MG63 (cell line): ENCODE measurements at places on chromosomes 2 and 18. TPM values are rescaled to one million over a fixed set of nuclear protein-coding genes. Genes with fewer than 3 reads are reported as not detected.

Gene CCL20
- total RNA-seq, result 1.5 TPM in 1 of 2 replicates, not detected in the other

Gene UGT1A3
- total RNA-seq, result not detected in 2 replicates

Gene POTEJ
- total RNA-seq, result not detected in 2 replicates

Gene NETO1
- total RNA-seq, result not detected in 2 replicates

Gene PTPRN
- not detected in 2 replicates for total RNA-seq

Gene GALR1
- not detected in 2 replicates for total RNA-seq

Gene MYOM1
- 0.03 and 0.05 TPM in 2 replicates for total RNA-seq

GRCh38 chr2:41937464-41937906 is 110.3 kb upstream of the PKDCC start:
- DNase-seq, result no peak

- no peak for DNase-seq
Measured at GRCh38 chr2:12948961-12949353, 232.2 kb downstream of the TRIB2 start.

- DNase-seq, result peak; percentile 95
Measured at GRCh38 chr2:27720004-27720551, 51.4 kb upstream of the MRPL33 start.

DNA sequence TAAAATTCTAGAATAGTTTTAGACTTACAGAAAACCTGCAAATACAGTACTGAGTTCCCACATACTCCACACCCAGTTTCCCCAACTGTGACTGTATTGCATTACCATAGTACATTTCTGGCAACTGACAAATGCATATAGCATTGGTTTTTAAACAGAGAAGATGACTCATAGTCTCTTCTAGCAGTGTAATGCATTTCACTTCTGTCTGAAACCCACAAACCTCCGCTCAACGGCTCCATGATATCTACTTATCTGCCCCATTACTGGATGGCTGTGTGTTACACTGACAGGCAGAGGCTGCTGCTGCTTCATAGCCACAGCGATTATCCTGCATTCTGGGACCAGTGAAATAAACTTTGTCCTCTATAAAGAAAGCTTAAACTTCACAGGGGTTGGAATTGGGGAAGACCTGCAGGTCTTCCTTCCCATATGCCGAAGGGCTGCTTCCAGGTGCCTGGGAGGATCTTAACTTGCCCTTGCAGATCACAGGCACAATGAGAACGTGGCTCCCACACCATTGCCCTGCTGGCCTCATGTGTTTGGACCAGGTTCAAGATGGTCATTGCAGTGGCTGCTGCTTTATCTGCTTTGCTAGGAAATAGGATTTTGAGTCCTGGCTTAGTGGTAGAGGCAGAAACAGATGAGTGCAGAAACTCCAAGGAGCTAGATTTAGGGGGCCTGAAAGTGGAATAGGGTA is 742.6 kb upstream of the HS6ST1 start:
- DNase-seq, result peak; percentile 70

DNA sequence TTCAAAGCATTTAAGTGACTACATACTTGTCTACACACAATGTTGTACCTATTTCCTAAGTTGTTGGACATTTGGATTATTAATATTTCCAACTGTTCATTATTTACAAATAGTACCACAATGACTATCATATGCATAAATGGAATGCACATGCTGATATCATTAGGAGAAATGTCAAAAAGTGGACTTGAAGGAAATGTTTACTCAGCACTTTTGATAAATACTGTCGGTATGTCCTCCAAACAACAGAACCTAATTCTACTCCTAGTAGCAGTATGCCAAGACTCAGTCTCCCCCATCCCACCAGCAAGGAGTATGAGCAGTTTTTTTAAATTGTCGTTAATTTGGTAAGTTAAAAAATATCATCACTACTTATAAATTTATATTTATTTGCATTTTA is 116.8 kb downstream of the L3MBTL4 start:
- DNase-seq, result no peak

DNA sequence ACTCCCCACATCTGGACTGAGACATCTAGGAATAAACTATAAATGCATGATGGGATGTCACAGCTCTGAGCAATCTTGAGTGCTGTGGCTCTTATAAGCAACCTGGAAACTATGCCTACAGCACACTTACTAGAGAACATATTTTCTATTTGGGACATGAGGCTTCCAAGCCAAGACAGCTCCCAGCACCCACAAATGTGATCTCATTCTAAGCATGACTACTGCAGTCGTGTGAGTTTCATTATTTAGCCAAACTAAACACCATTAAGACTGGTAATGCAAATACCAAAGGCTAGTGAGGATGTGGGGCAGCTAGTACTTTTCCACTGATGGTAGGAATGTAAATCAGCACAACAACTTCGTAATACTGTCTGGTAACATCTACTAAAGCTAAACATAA is 72.5 kb downstream of the RTTN start:
- peak; percentile 71 for DNase-seq

- no peak for DNase-seq
Measured at GRCh38 chr2:36902385-36903120, 63.8 kb downstream of the STRN start.

DNA sequence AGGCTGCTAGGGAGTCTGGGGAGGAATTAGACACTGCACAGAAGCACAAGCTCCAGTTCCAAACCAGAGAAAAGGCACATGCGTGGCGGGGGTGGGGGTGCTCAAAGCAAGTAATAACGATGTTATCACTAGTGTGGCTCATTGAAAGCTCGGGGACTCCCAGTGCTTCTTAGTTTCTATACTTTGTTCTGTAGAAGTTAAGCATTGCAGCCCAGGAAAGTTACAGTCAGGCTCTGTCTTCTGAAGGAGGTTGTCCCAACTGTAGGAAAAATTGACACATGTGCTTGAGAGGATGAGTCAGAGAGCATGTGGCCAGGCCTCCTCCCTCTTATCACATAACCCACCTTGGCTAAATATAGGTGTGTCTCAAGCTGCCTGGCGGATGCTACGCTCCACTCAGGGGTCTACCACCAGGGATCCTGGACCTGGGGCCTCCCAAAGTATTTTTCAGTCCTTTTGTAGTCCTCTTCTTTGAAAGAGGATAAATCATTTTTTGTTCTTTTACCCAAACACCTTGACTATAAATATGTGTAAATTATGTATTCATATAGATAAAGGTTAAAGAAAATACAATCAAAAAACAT is 3.8 kb downstream of the GALNT5 start:
- peak; percentile 57 for DNase-seq

DNA sequence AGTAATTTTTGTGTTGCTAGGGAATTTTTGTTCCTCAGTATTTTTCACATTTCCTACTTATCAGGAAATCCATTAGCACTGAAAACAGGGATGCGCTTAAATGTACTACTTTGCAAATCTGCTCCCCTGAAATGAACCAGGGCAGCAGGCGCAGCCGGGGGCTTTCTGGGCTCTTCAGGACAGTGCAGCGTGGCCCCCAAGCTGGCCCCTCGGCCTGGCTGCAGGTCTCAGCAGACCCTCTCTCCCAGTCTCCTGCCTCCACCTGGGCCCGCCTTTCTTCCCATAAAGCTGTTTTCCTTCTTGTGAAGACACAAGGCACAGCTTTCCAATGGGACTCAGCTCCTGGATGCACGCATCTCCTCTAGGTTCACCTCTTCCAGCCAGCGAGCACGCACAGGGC is 35.3 kb downstream of the EIPR1 start:
- DNase-seq, result no peak

- DNase-seq, result no peak
Measured at GRCh38 chr18:22493940-22494339, 76.2 kb upstream of the CTAGE1 start.

DNA sequence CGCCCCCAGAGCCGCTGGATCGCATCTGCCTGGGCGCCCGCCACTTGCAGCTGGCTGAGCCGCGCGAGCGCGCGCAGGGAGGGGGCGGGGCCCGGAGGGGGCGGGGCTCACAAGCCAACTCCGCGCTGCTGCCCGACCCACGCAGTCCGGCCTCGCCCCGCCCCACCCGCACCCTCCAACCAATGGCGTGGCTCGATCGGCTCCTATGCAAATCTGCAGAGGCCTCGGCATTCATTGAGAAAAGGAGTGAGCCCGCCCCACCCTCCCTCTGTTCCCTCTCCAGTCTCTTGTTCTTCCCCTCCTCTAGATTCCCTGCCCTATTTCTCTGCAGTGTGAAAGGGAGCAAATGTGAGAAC is at the start of gene ALK:
Gene ALK (minus strand): TSS at position 27 of the 356 bp plus-strand sequence. CDS start 927 bp downstream, outside the sequence.
- peak; percentile 95 for DNase-seq

DNA sequence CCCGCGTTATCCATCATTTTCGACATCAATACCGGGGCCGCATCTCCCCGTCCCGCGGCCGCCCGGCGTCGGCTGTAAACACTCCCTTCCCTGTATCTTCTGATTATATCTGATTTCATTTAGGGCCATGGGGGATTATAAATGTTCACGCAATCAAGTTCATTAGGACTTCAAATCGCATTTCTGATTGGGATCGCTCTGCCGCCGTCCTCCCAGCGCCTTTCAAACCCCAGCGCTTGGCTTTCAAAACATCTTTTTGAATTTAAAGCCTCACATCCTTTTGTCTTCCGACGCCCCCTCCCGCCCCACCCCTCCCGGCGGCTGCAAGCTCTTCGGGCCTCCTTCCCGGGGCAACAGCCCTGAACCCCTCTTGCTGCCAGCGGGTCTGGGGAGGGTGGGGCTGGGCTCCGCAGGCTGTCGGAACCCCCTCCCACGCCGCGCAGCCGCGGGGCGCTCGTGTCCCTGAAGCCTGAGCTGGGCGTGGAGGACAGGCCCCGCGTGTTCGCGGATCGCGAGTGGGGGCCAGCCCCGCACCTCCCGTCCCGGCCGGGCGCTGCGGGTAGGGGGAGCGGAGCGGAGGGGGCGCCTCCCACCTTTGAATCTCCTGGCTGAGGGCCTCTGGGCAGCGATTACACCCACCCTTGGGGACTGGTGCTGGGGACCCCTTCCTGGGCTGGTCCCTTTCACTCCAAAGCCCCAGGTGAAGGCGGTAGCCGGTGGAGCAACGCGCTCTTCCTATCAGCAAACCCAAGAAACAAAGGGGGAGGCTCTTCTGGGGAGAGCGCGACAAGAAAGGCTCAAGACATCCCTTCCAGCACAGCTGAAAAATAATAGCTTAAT is 11.3 kb upstream of the GBX2 start:
- peak; percentile 21 for DNase-seq

- DNase-seq, result no peak
Measured at GRCh38 chr18:49441338-49441938, 19.0 kb downstream of the DYM start.

DNA sequence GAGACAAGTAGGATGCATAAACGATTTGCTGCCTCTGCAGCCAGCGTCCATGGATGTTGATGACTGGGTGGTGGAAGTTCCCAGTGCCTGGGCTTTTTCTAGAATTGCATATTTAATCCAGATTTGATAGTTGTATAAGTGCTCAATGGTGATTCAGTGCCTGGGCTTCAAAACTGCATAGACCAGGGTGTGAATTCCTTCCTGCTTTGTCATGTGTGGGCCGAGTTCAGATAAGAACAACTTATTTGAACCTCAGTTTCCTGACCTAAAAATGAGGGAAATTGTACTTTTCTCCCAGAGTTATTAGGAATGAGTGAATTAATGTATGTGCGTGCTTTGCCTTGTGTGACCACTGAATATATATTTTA is 154.6 kb downstream of the WDSUB1 start:
- peak; percentile 73 for DNase-seq

DNA sequence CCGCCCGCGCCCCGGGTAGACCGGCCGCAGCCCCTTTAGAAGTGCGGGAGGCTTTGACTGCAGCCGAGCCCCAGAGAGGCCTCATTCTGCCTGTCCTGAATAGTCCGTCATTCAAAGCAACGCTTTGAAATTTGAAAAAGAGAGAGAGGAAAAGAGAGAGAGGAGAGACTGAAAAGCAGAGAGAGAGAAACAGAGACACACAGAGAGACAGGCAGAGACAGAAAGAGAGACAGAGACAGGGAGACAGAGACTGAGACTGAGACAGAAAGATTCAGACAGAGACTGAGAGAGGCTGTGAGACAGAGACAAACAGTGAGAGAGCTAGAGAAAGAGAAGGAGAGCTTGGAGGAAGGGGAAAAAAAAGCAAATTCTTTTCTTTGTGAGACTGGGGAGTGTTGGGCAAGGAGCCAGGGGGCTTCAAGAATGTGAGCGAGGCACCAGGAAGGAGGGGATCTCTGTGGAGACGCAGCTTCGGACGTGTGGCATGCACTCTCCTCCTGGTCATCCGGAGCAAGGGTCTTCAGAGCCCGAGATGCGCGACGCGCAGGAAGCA is 73.1 kb downstream of the MYCN start:
- DNase-seq, result no peak

DNA sequence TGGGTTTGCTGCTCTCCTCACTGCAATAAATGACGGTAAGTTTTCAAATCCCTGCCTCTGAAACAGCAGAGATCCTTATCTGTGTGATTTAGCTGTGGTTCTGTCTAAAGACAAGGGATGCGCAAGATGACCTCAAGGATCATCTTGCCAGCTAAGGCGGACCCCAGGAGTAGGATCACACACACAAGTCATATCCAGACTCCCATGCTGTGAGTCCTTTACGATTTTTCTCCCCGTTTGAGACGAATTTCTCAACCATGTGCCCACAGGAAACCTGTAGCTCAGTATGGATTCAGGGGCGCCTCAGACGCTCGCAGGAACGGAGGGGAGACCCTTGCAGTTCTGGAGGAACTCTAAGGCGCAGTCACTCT is 11.1 kb upstream of the DCTN1 start:
- DNase-seq, result no peak

DNA sequence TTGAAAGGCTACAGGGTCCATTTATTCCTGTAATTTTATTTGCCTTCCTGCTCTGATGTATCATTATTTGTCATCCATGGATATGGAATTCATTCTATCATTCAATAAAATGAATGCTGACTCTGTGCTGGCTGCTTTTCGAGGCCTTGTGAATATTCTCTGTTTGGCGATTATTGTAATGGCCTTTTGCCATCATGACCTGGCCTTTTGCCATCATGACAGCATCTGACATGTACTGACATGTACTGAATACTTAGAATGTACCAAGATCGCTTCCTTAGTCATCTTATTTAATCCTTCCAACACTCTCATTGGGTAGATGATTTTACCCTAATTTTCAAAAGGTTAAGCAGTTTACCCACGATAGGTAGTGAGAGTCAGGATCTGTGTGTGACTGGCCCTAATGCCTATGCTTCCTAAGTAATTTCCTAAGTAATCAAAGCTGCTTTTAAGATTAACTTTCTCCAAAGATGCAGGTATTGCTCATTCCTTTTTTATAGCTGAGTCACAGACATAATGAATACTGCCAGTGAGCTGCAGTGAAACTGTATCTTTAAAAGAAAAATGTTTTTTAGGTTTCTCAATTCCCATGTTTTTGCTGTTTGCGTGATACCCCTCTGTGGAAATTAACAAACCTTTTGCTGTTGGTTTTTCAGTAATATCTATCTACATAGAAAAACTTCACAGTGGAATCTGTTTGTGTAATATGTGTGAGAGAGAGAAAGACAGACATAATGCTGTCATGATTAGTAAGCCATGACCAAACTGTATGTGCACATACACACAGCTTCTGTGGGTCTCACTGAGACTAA is 127.8 kb downstream of the CERS6 start:
- DNase-seq, result peak; percentile 81

DNA sequence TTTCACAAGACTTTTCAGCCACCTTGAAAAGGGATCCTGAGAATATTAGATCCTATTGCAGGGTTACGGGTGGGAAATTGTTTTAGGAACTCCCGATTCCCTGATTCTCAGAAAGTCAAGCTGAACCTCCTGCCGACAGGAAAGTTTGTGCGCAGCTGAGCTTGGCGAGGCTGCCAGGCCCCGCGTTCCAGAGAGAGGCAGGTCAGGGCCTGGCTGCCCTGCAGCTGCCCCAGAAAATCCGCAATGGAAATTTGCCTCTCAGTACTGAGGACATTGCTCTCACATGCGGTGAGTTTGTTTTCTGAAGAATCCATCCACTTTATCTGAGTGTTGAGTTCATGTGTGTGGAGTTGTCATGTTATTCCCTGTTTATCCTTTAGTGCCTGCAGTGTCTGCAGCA is 144.2 kb downstream of the RTP5 start:
- DNase-seq, result no peak
